ENCODE measurements at places on chromosomes 7 and 10.

DNA sequence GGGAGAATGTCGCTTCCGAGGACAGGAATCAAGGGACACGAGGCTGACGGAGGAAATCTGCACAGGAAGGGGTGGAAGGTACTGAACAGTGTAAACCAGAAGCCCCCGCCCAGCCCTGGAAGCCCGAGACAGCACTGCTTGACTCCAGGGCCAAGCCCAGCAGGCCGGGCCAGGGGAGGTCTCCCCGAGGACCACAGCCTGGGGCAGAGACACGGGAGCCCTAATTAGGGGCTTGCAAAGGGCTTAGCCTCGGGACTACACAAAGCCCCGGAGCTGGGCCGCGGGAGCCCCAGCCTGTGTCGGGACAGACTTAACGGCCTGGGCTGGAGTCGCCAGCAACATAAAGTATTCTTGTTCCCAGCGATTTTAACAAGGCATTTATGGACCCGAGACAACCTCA is 50.8 kb downstream of the OAT start:
- no peak for DNase-seq

- no peak for DNase-seq
Observed at GRCh38 chr10:53079283-53079682, 306.7 kb upstream of the MBL2 start.

- no peak for DNase-seq
Observed at GRCh38 chr10:81248886-81249285, 626.1 kb upstream of the NRG3 start.

DNA sequence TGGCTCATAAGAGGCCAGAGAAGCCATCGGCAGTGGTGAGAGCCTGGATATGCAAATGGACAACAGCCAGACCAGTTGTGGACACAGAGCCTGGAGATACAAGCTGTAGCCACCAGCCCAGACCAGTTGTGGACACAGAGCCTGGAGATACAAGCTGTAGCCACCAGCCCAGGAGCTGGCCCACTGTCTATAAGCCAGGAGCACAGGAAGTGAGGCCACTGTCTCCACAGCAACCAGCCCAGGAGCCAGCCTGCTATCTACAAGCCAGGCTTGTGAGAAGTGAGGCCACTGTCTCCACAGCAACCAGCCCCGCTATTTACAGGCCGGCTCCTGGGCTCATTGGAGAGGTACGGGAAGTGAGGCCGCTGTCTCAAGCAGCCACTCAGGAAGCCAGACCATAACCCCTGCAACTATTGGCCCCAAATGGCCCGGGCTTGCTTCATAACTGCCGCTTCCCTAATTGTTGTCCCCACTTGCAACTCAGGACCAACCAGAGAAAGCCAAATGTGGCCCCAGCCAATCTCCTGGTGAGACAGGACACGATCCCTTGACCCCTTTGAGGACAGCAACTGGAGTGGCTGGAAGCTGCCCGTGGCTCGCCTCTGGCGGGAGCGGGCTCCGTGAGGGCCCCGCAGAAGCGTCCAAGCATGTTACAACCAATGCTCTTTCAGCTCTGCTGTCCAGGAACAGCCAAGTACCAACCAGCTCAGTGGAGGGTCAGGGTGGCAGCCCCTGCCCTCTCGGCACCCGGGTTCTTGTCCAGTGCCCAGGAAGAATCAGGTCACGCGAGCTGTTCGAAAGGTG is 44.1 kb upstream of the CNPY1 start:
- peak; percentile 95 for DNase-seq

- no peak for DNase-seq
Observed at GRCh38 chr7:113000316-113001020, 86.2 kb downstream of the GPR85 start.

GRCh38 chr7:158710651-158711102 is 6.1 kb upstream of the NCAPG2 start:
- DNase-seq: peak; percentile 23

- no peak for DNase-seq
Observed at GRCh38 chr10:33174674-33175434, 159.6 kb downstream of the NRP1 start.

- no peak for DNase-seq
Observed at GRCh38 chr10:46787321-46787615, 124.0 kb upstream of the PTPN20 start.

- no peak for DNase-seq
Observed at GRCh38 chr7:30549931-30550493, 44.7 kb upstream of the GARS1 start.

GRCh38 chr7:157493017-157493416 is 156.2 kb downstream of the DNAJB6 start:
- no peak for DNase-seq

- no peak for DNase-seq
Observed at GRCh38 chr10:29257784-29258135, 31.1 kb upstream of the LYZL1 start.

- DNase-seq: no peak
Observed at GRCh38 chr10:59311025-59311424, 51.3 kb downstream of the FAM13C start.

DNA sequence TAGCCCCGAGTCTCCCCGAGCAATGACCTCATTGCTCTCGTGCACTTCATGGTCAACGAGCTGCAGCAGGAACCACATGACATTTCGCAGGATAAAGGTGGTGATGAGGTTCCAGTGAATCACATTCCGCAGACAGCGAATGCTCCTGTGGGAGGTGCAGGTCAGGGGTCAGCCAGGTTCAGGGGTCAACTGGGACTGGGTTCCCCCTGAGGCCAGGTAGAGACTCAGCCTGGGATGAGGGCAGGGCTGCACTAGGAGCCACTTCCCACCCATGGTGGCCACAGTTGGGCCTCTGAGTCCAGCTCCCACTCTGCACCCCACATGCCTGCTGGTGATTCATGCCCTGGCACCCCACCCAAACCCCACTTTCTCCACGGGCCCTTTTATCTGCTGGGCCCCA is 17.2 kb downstream of the CRHR2 start:
- no peak for DNase-seq

GRCh38 chr7:84025332-84025927 is 169.2 kb downstream of the SEMA3A start:
- no peak for DNase-seq

GRCh38 chr7:6403907-6404306 is 43.8 kb downstream of the DAGLB start:
- no peak for DNase-seq

- DNase-seq: no peak
Observed at GRCh38 chr7:143283381-143283780, 1.4 kb upstream of the TMEM139 start.

DNA sequence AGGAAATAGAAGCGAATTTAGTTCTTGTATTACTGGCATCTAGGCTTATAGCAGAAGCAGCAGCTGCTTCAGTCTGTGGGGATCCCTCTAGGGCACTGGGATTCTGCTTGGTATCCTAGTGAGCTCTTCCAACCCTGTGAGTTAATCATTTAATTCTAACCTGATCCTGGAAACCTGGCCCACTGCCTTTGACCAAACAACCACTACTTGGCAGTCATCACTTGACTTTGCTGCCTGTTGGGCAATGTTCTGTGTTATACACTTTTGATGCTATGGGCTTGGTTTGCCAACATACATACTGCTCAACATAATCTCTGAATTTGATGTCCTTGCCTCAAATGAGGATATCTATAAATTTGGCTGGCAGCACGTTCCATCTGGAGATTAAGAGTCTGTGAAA is 813.4 kb downstream of the ANKRD7 start:
- no peak for DNase-seq

DNA sequence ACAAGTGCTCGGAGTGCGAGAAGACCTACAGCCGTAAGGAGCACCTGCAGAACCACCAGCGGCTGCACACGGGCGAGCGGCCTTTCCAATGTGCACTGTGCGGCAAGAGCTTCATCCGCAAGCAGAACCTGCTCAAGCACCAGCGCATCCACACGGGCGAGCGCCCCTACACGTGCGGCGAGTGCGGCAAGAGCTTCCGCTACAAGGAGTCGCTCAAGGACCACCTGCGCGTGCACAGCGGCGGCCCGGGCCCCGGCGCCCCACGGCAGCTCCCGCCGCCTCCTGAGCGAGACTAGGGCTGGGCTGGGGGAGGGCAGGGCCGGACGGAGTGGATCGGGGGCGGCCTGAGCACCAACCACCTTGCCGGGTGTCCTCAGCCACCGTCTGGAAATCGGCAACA is 15.1 kb upstream of the ZNF212 start:
- no peak for DNase-seq

DNA sequence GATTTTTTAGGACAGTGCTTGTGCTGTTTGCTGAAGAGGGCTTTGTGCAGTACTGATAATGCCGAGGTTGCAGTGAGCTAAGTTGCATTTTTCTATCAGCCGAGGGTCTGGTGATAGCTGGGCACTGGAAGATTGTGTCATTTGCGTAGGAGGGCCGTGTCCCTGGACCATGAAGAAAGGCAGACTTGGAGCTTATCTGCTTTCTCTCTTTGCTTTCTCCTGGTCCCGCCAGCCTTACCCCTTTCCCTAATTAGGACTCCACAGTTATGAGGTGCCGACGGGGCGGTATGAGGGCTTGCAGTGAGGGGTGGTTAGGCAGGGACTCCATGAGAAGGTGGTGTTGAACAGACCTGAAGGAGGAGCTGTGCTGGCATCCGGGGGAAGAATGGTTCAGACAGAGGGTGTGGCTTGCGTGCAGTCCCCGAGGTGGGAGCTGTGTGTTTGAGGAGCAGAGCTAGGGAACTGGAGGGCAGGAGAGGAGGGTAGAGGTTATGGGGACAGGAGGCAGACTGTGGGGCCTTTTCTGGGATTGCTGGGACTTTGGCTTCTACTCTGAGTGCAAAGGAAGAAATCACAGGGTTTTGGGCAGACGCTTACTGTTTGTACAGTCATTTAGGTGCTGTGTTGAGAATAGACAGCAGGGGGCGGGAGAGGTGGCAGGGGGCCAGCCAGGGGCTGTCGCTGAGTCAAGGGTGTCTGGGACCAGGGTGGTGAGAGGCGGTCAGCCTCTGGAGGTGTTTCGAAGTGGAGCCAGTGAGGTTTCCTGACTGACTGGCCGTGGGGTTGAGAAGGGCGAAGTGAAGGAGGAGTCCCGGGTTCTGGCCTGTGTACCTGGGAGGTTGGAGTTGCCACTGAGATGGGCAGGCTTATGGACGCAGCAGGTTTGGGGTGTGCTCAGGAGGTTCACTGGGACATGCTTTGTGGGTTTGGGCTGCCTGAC is 43.4 kb downstream of the PRF1 start:
- no peak for DNase-seq

DNA sequence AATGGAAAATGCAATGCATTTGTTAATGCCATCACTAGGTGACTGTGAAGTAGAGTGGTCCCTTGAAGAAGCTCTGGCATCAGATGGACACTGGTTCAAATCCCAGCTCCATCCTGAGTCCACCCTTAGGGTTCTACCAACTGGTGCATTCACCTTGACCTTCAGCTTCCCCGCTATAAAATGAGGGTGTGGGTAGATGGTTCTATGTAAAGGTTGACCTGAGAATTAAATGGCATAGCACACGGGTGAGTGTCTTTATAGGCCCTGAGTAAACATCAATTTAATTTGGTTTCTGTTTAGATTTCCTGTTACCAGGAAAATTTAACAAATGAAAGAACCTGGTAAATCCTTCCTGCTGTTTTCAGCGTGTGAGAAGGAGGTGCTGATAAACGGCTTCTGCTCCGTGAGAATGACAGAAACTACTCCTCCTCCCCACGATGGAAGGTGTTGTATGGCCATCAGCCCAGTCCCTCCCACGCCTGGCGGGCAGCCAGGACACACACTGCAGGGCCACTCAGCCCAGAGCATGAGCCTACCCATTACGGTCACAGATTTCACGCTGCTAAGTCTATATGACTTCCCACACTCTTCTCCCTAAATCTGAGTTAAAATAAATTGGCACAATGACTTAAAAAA is 210.1 kb downstream of the TNS3 start:
- no peak for DNase-seq

DNA sequence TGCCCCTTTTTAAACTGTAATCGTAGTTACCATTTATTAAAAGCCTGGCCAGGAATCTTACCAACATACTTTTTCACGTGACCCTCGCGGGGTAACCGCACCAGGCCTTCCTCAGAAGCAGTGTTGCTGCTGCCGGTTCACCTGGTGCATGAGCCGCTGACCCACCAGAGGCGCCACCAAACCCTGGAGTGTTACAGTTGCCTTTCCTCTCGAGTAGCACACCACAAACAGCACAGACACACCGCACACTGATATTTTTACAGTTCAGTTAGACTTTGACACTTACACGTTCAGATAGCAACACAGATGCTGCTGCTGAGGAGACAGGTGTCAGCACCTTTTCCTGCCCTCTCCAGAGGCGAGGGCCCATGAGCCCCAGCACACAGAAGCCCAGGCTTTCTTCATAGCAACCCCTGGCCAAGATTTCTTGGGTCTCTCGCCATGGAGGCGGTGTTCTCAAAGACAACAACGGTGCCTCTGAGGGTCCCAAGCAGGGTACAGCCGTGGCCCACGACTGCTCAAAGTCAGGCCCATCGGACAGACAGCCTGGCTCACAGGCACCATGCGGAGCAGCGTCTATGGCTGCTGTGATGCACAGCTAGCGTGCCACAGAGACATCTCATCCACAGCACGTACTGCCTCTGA is 123.1 kb downstream of the DIP2C start:
- DNase-seq: no peak

- DNase-seq: no peak
Observed at GRCh38 chr7:124497176-124497575, 268.4 kb downstream of the GPR37 start.

DNA sequence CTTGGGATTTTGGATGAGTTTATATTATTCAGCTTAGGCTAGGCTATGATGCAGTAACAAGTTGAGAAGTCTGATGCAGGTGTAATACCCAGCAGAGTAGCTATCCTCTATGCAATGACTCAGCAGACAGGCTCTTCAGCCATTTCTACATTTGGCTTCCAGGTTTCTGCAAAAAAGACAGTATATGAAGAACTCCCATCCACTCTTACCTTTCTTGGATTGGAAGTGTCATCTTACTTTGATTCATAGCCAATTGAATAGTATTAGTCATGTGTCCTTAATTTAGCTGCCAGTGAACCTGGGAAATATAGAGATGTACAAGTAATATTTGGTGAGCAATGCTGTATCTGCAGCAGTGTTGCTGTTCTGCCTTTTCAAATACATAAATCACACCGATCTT is 127.8 kb upstream of the NPSR1 start:
- DNase-seq: no peak

- no peak for DNase-seq
Observed at GRCh38 chr7:4006687-4007086, 675.4 kb upstream of the FOXK1 start.

DNA sequence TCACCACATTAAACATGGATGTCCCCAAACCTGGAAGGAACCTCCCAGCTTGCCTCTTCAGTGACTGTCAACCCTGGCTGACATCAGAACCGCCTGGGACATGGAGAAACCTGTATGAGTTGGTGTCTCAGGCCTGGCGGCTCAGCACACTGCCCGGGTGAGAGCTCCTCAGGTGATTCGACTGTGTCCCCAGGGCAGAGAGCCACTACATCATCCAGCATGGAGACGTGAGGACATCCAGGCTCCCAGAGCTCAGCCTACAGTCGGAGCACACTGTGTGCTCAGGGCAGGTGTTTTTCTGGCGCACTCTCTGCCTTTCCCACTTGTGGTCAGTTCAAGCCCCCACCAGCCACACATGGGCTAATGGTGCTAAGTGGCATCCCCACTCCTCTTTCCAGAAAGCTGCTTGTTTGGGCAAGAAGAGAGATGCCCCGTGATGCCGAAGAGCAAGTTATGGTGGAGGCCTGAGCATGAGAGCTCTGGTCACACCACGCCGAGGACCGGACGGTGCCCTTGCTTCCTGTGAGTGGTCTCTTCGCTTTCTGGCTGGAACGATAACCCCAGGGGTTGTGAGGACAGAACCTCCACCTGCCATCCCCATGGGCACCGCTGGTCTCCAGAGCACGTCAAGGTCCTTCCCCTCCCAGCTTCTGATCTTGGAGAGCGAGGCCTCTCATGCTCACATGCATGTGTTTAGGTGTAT is 38.5 kb downstream of the AMZ1 start:
- no peak for DNase-seq
